ENCODE measurements at places on chromosomes 11 and 22.

DNA sequence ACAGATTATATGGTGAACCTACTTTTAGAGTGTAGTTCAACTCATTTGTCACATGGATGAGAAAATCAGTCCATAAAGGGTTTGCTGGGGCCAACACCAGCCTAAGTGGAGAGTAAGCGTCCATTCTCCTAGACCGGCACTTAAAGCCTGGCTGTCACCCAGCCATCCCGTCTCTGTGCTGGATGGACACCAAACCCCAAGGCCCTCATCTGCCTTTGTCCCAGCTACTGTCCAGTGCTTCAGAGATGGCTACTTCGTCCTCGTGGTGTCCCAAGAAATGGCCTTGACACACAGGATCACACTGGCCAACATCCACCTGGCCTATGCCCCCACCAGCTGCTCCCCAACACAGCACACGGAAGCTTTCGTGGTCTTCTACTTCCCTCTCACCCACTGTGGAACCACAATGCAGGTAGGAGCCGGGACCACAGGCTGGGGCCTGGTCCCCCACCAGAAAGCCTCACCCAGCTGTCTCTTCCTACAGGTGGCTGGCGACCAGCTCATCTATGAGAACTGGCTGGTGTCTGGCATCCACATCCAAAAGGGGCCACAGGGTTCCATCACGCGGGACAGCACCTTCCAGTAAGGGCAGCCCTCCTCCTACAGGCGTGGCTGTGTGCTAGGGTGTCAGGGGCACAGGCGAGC, 3.5 kb downstream of the ZP1 start:
- no peak for DNase-seq

- no peak for DNase-seq
Measured at GRCh38 chr11:27406498-27407354, 43.7 kb upstream of the CCDC34 start.

GRCh38 chr11:33722590-33723234, 13.5 kb downstream of the CD59 start:
- peak; percentile 82 for DNase-seq

DNA sequence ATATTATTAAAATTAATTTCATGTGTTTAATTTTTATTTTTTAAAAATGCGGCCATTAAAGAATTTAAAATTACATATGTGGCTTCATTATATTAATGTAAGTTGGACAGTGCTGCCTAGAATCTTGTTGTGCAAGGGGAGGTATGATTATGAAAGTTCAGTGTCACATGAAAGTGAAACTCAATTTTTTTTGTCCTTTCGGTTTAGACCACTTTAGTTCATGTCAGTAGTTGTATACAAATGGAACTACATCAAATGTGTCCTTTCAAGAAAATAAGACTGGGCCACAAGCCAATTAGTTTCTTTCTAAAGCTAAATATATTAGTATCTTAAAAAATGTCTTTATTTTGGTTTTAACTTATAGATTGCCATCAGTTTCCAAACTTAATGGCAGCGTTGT, 35.7 kb downstream of the TBCEL start:
- no peak for DNase-seq

DNA sequence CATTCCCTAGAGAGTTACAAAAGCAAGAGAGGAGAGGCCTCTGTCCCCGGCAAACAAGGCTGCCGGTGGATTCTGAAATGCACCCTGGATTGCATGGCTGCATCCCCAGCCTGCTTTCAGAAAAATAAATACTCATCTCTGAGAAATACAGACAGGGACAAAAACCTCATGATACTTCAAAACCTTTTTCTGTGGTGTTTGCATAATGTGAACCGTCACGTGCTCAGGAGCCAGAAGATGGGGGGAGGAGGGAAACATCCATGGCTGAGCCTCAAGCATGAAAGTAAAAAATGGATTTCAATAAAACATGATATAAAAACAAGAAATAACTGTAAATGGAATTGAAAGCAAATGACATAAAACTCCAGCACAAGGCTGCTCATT, 198.5 kb upstream of the NCAM1 start:
- DNase-seq, result no peak

- DNase-seq, result no peak
Measured at GRCh38 chr11:113408887-113409286, 21.3 kb downstream of the ANKK1 start.

DNA sequence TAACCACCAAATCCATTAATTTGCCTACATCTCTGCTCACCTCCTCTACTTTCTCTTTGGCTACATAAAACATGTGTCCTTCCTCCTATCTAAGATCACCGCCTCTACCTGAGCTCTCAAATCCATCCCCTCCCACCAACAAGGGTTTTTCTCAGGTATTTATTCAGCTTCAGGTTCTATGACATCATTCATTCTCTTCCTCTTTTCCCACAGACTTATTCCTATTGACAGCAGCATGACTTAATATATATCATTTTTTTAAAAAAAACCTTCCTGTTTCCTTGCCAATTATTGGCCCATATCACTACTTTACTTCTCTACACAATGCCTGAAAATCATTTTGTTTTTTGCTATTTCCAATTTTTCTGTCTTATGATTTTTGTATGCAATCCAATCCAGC, 4.4 kb downstream of the CASP12 start:
- no peak for DNase-seq

- DNase-seq, result no peak
Measured at GRCh38 chr22:19962909-19963806, 21.5 kb upstream of the TXNRD2 start.

DNA sequence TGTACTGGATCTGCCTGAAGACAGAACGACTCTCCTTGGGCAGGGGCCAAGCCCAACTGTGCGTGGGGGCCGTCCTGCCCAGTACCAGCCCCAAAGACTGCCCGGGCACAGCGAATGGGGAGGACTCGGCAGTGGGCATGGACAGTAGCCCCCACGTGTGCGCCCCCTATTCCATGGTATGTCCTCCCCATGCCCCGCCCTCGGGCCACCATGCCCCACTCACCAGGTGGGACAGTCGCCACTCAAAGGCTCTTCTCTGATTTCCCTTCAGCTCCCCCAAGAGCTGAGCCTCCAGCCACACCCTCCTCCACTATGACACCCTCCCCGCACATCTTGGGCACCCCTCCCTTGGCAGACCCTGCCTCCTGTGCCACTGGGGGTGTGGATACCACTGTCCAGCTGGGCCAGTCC, 43.5 kb downstream of the GNB1L start:
- no peak for DNase-seq

DNA sequence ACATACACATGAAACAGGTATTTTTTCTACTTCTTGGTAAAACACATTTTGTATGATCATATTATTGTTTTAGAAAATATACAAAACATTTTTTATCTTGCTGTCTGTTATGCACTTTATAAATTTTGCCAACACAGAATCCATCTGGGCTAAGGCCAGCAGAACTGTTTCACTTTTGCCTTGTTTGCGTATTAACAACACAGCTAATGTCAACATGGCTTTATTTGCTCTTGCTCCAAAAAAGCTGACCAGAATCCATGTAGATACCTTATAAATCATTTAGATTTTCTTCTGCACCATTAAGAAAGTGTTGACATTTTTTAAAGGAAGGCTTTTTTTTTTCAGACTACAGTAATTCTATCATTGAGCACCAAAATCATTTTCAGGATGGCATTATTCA, 58.1 kb upstream of the PGR start:
- DNase-seq, result no peak
